ENCODE measurements at places on chromosomes 12 and 14. TPM values are rescaled to one million over a fixed set of nuclear protein-coding genes. Genes with fewer than 3 reads are reported as not detected.

- no peak for DNase-seq
These were observed 7.1 kb downstream of the STX2 start for GRCh38 chr12:130831876-130832405.

GRCh38 chr14:72738161-72738611 lies 155.7 kb downstream of the DPF3 start:
- DNase-seq: peak; percentile 3

DNA sequence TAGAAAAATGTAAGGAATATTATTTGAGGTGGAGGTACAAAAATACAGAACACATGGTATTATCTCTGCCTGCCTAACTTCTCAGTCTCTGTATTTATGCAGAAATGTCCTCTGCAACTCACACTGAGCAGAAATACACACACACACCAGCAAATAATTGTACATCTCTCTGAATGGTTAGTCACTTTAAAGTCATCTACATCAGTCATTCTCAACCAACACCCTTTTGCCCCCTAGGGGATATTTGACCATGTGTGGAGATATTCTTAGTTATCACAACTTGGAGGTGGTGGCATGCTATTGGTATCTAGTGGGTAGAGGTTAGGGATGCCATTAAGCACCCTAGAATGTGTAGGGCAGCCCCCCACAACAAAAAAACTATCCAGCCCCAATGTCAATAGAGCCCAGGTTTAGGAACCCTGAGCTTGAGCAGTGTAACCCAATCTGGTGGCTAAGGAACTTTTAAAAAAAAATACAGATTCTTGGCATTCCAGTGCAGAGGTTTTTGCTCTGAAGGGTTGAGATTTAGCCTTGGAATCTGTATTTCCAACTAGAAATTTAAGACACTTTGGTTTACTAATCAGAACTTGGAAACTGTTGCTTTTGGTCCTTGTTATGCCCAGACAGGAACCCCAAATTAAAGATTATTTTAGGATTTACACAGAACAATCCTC lies 183.8 kb downstream of the TBX5 start:
- no peak for DNase-seq

GRCh38 chr12:53828598-53828997 lies 76.8 kb upstream of the CISTR start:
- DNase-seq: no peak

DNA sequence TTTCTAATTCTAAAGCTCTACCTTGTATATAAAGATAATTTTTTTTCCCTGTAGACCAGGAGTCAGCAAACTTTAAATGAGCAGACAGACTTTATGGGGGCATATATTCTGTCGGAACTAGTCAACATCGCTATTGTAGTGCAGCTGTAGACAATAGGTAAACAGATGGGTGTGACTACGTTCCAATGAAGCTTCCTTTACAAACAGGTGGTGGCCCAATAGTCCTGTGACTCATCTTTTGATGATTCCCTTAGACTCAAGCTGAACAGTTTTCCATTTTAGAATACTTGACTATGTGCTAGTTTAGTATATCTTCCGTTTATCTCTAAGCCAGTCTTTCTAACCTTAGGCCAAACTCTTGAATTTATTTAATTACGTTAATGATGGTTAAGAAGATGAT lies 16.3 kb downstream of the MUCL1 start:
- DNase-seq: no peak

GRCh38 chr14:94361682-94362081 lies 26.7 kb downstream of the SERPINA1 start:
- no peak for DNase-seq

GRCh38 chr14:75428230-75429104 lies 645 bp downstream of the JDP2 start:
- DNase-seq: peak; percentile 64

GRCh38 chr14:40870252-40870651 lies 736.4 kb upstream of the LRFN5 start:
- DNase-seq: no peak

- DNase-seq: no peak
These were observed 119.8 kb upstream of the CPM start for GRCh38 chr12:69052613-69053408.

Gene SERPINA9
- total RNA-seq: not detected

Gene GPX2
- total RNA-seq: 489 TPM

Gene CHMP4A
- total RNA-seq: 48.0 TPM

Gene GPR68
- total RNA-seq: 0.37 TPM

Gene ALG10
- 5.6 TPM for total RNA-seq

Gene KERA
- not detected for total RNA-seq
